Pons (tissue), 1 donor: ENCODE measurements at places on chromosomes 5 and 9.

DNA sequence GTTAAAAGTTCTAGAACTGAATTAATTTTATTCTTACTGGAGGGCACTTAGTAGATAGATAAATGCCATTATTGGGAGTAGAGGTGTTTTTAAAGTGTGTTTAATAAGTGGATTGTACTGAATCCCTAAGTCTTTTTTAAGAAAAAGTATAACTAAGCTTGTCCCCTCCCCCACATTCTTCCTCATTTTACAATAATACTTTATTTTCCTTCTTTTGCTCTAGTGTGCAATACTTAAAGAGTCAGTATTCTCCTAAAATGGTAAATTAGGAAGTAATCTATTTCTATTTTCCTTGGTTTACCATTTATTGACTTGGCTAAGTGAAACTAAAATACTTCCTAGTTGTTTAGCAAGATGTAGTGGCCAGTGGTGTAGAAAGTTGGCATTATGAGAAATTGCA is 11.6 kb downstream of the UBLCP1 start:
- DNase-seq: no peak

DNA sequence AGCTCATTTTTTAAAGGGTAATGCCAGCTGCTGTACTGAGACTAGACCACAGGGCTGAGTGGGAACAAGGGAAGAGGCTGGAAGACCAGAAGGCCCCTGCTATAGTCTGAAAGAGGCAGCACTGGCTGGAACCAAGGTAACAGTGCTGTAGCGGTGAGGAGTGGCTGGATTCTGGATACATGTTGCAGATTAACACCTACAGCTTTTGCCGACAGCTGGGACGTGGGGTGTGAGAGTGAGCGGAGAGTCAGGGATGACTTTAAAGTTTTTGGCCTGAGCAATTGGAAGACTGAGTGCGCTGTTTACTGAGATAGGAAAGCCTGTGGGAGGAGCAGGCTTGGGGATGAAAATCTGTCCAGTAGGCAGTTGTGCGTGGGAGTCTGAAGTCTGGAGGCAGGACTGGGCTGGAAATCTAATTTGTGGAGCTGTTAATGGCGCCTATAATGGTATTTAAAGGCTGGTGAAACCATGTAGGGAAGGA is 26.5 kb downstream of the AQP7 start:
- DNase-seq: no peak

DNA sequence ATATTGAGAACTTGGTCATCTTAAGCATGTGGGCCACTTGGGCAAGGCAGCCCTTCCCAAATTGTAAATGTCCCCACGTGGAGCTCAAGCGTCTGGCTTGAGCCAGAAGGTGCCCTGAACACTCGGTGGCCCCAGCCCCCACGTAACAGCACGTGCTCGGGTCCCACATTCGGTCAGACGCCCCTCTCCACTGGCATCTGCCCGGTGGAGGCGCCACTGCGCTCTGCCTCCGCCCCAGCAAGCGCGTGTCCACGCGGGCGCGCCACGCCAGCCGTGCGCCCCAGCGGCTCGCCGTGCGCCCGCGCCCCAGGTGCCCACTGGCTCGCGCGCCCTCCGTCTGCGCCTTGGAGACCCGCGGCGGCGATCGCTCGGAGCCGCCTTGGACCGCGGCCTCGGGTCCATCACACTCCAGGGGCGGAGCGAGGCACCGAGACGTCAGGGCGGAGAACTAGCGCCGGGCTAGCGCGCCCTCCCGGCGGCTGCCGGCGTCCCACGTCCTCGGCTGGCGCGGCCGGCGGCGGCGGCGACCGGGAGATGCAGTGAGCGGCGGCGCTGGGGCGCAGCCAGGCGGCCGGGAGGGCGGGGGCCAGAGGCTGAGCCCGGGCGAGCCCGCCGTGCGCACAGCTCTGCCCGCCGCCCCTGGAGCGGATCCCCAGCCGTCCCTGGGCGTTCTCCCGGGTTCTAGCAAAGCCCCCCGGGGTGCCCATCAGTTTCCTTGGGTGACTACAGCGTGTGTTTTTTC is at the start of gene PALM2AKAP2:
TSS of gene PALM2AKAP2 (plus strand) at position 488 of the 742 bp plus-strand sequence. CDS start 291 bp downstream, outside the sequence.
- DNase-seq: no peak

DNA sequence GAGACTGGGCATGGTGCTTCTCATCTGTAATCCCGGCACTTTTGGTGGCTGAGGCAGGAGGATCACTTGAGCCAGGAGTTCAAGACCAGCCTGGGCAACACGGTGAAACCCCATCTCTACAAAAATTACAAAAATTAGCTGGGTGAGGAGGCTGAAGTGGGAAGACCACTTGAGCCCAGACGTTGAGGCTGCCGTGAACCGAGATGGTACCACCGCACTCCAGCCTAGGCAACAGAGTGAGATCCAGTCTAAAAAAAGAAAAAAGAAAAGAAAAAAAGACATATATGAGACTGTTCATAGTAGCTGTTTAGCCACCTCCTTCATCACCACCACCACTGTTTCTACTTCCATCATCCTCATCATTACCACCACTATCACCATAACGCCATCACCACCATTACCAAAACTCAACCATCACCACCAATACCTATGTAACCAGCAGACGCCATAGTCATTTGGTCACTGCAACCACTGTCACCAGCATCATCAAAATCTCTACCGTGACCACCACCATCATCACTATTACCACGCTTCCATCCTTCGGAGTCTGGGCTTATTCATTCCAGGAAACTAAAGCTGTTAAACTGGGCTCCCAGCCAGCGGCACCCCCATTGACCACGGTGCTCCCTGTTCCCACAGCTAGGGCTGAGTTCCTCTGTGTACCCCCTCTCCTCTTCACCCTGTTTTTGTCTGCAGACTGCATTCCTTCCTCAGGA is 8.4 kb upstream of the KIF12 start:
- DNase-seq: no peak

DNA sequence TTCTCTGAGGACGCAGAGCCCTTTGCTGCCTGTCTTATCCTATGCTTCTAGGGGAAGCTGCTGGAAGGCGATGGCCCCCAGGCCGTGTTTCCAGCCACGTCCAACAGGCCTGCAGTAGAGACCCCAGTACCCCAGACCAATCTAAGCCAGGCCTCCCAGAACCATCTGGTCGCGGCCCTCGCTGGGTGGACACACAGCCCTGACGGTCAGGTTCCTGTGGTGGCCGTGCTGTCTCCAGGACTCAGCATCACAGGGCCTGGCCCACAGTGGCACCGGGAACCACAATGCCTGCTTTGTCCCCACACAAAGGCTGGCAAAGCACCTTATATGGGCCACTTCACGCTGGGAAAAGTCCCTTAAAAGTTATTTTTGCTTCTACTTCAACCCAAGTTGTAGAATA is 44.5 kb downstream of the SEMA4D start:
- peak; percentile 94 for DNase-seq
